ENCODE measurements at places on chromosomes 12 and 14. TPM values are rescaled to one million over a fixed set of nuclear protein-coding genes. Genes with fewer than 3 reads are reported as not detected.

DNA sequence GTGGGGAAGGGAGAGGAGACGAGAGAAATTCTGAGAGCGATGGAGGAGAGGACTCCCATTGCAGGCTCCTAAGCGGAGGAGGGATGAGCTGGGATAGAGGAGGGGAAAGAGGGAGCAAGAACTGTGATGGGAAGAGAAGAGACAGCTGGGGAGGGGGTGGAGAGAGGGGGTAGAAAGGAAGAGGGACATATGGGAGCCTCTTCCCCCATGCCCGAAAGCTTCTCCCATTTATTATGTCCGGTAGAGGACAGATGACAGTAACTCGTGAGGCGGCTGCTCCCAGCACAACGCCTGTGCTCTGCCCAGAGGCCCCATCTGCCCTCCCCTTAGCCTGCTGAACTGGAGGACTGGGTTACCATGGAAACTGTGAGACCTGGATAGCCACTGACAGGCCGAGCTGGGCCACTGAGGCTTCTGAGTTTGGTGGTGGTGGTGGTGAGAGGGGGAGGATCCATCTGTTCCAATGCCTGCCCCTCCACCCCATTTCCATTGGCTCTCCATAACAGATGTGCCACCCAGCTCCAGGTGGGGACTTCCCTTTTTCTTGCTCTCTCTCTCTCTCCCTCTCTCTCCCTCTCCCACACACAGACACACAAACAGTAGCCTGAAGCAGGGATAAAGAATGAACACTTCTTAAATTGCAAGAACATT lies 8.3 kb downstream of the CPNE6 start:
- H3K4me3 ChIP-seq: no peak overlapping the region
- no peak overlapping the region for H3K27ac ChIP-seq
- H3K4me1 ChIP-seq: peaks cover 28% of the 10 kb centered on the region

DNA sequence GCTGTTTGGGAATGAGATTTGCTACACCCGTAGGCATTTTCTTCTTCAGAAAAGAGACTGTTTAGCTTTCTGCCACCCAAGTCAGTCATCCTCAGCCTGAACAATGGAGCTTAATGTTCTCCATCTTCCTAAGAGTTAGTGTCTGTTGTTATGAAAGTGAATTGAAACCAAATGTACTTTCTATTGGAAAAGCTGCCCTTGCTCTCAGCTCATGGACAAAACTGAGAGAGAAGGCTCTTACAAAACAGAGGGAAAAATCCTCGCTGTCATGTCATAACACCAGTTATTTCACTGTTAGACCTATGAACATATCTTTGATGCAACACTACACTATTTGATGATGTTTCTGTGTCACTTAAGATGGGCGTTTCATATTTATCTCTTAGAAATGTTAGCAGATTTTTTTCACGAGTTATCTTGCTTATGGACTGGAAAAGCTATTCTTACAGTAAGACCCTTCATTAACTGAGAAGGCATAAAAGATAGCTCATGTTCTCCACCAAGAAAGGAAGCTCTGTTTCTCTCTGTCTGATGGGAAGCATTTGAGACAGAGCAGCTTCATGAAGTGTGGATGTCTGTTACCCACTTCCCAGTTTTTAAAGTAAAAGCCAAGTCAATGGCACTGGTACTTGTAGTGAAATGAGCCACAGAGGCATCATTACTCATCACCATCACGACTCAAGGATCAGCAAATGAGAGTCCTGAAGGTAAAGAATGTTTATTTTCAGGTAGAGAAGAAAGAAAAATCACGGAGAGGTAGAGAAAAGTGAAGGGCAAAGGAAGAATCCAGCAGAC lies 483.9 kb downstream of the ZFP36L1 start:
- H3K4me3 ChIP-seq: no peak overlapping the region
- no peaks in the 10 kb centered on the region for H3K27me3 ChIP-seq
- H3K27ac ChIP-seq: no peak overlapping the region
- peaks cover 1% of the 10 kb centered on the region for H3K36me3 ChIP-seq
- peaks cover 11% of the 10 kb centered on the region for H3K4me1 ChIP-seq
- no peak for DNase-seq

- H3K27ac ChIP-seq: no peak overlapping the region
- DNase-seq: no peak
- no peak overlapping the region for H3K4me3 ChIP-seq
- no peaks in the 10 kb centered on the region for H3K4me1 ChIP-seq
Observed at GRCh38 chr14:38578278-38578681, 322.4 kb upstream of the CLEC14A start.

GRCh38 chr12:116996093-116996492 lies 85.3 kb downstream of the FBXW8 start:
- DNase-seq: no peak
- H3K27me3 ChIP-seq: no peaks in the 10 kb centered on the region
- no peaks in the 10 kb centered on the region for H3K4me1 ChIP-seq
- H3K27ac ChIP-seq: no peak overlapping the region
- H3K4me3 ChIP-seq: no peak overlapping the region
- H3K36me3 ChIP-seq: peaks cover 5% of the 10 kb centered on the region

- H3K4me1 ChIP-seq: peaks cover 29% of the 10 kb centered on the region
- DNase-seq: no peak
- H3K4me3 ChIP-seq: no peak overlapping the region
- no peaks in the 10 kb centered on the region for H3K27me3 ChIP-seq
- H3K36me3 ChIP-seq: no peaks in the 10 kb centered on the region
- H3K27ac ChIP-seq: no peak overlapping the region
Observed at GRCh38 chr12:11543457-11544158, 105.9 kb upstream of the ETV6 start.

GRCh38 chr12:106342397-106343213 lies 14.9 kb upstream of the POLR3B start:
- DNase-seq: no peak
- H3K27ac ChIP-seq: no peak overlapping the region
- H3K36me3 ChIP-seq: no peaks in the 10 kb centered on the region
- no peaks in the 10 kb centered on the region for H3K27me3 ChIP-seq
- no peaks in the 10 kb centered on the region for H3K4me1 ChIP-seq
- no peak overlapping the region for H3K4me3 ChIP-seq

DNA sequence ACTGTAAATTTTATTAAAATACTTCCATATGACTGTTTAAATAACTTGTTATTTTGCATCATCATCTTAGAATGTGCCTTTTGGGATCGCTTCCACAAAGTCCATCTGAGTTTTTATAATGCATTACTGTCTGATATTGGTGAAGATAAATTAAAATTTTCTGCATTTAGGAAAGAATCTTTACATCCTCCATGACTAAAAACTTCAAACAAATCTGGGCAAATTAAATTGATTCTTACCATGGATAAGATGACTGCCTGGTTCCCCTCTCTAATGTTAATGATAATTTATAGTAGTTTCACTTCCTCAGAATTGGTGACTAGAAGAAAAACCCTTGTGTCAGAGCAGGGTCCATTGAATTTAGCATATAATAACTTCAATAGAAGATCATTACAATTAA lies 94.7 kb upstream of the SLC38A4 start:
- H3K27me3 ChIP-seq: peaks cover 10% of the 10 kb centered on the region
- no peak overlapping the region for H3K27ac ChIP-seq
- no peak for DNase-seq
- no peak overlapping the region for H3K4me3 ChIP-seq
- H3K4me1 ChIP-seq: no peaks in the 10 kb centered on the region

DNA sequence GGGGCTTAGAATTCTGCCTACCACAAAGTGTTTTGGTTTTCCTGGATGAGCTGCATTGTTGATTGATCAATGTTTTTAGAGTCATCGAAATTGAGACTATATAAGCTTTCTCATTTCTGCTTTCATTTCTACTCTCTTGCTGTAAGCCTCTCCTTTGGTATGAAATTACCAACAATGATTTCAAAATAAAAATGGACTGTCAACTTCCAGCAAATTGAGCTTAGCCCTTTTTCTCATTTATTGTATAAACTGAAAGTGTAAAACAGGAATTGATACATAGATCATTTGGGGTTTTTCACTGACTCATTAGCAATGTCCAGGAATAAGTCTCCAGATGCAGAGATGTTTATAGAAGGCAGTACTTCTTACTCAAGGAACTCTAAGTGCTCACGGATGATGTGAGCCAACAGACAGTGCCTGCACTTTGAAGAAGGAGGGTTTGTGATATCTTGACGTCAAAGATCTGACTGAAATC lies 20.0 kb upstream of the PCNX1 start:
- DNase-seq: no peak
- peak overlapping the region; percentile 96 for H3K27ac ChIP-seq
- no peaks in the 10 kb centered on the region for H3K36me3 ChIP-seq

DNA sequence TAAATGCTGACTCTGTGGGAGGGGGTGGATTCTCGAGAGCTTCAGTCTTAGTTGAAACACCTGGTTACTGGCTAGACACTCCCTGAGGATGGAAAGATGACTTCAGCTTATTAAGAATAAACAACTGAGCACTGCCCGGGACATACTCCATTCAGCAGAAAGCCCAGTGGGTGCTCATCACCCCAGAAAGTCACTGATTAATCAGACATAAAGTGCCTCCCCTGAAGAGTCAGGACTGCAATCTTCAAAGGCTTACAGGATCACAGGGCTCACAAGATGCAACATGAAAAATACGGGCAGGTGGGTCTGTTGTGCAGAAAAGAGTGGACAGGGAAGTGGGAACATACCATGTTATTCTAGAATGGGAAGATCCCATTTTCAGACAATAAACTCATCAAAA lies 207.0 kb downstream of the CALM1 start:
- H3K36me3 ChIP-seq: no peaks in the 10 kb centered on the region
- peaks cover 55% of the 10 kb centered on the region for H3K27me3 ChIP-seq
- H3K4me1 ChIP-seq: no peaks in the 10 kb centered on the region
- no peak for DNase-seq
- no peak overlapping the region for H3K4me3 ChIP-seq
- H3K27ac ChIP-seq: no peak overlapping the region

DNA sequence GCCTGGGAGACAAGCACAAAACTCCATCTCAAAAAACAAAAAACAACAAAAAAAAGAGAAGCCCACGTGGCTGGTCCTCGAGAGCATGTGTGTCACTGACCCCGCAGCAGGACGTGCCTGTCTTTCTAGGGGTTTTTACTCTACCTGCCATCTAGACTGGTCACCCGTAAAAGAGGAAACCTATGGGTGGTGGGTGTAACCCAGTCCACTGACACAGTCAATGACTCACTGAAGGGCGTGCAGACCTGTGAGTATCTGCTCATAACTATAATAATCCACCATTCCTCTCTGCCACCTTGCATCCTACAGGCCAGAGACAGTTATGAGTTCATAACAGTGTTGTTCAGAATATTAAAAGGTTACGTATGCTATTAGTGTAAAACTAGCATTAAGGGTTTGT lies 4.6 kb downstream of the GOLGA3 start:
- H3K27me3 ChIP-seq: no peaks in the 10 kb centered on the region
- peaks cover 42% of the 10 kb centered on the region for H3K4me1 ChIP-seq
- no peak overlapping the region for H3K27ac ChIP-seq

DNA sequence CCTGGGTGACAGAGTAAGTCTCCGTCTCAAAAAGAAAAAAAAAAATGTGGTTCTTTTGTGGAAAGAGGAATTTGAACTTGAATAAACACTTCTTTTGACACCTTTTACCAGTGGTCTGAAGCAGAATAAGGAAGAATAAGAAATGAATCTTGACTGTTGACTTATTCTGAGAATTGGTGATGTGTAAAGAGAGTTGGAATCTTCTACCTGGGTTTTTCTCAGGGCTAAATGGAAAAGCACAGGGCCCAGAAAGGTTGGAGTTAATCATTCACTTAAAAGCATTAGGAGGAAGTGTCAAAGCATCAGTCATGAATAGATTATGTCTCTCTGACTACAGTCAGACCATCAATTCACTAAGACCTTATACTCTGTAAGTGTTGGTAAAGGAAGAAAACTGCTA lies 13.9 kb downstream of the PNMA1 start:
- no peak for DNase-seq
- H3K27me3 ChIP-seq: no peaks in the 10 kb centered on the region
- H3K4me1 ChIP-seq: peaks cover 35% of the 10 kb centered on the region

DNA sequence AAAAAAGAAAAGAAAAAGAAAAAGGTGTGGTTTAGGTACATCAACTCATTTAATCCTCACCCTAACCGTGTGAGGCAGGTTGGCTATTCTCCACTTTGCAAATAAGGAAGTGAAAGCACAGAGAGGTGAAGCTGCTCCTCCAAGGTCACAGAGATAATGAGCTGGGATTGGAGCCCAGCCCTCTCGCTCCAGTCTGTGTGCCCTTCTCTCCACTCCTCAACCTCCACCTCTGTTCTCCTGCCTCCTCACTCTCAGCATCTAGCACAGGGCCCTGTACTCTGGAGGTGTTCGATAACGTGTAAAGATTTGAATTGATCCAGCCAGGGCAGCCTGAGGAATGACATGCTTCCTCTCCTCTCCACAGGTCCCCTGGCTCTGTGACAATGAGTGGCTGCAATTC lies 502.3 kb downstream of the TMEM132D start:
- no peaks in the 10 kb centered on the region for H3K4me1 ChIP-seq
- no peak overlapping the region for H3K4me3 ChIP-seq
- no peak for DNase-seq
- H3K36me3 ChIP-seq: no peaks in the 10 kb centered on the region
- no peak overlapping the region for H3K27ac ChIP-seq
- no peaks in the 10 kb centered on the region for H3K27me3 ChIP-seq

- DNase-seq: no peak
- no peaks in the 10 kb centered on the region for H3K36me3 ChIP-seq
- no peak overlapping the region for H3K27ac ChIP-seq
- no peak overlapping the region for H3K4me3 ChIP-seq
- H3K27me3 ChIP-seq: no peaks in the 10 kb centered on the region
Observed at GRCh38 chr12:118549510-118549980, 173.2 kb downstream of the SUDS3 start.

DNA sequence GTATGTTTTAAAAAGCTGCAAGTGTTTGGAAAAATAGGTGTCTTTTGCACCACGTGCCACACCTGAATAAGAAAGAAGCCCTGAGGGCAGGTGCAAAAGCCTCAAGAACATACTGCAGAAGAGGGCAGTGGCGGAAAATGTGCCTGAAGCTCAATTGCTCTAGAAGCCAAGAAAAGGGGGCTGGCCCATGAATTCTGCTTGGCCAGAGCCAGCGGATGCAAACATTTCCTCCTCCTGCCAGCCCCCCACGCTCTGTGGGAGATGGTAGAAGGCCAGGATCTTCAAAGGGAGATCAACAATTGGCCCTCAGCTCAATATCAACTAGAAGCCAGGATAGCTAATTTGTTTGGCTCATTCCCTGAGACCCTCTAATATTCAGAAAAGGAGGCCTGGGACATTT lies 80.3 kb upstream of the TMEM132D start:
- H3K27ac ChIP-seq: no peak overlapping the region
- H3K36me3 ChIP-seq: no peaks in the 10 kb centered on the region
- no peak for DNase-seq
- H3K27me3 ChIP-seq: no peaks in the 10 kb centered on the region
- no peaks in the 10 kb centered on the region for H3K4me1 ChIP-seq

GALNT6 gene
- 43.9 TPM for total RNA-seq

KRT77 gene
- total RNA-seq: not detected

SIVA1 gene
- 127 TPM for total RNA-seq

KRT5 gene
- total RNA-seq: not detected

PCED1B gene
- 63.2 TPM for total RNA-seq

DNAH10 gene
- total RNA-seq: 0.76 TPM

KRT1 gene
- not detected for total RNA-seq

TROAP gene
- total RNA-seq: 89.5 TPM

Measured in activated CD8-positive, alpha-beta memory T cell treated with anti-CD3 and anti-CD28 coated beads, Interleukin-2, amount 10 ng/mL, durations not matched to agents 7 days and 5 days (primary cell).